Activated T-helper 1 cell treated with anti-CD3 and anti-CD28 coated beads, Interleukin-2, amount 50 U/mL, for 16 hours (primary cell): ENCODE measurements at places on chromosomes 11 and 22.

- no peak for DNase-seq
Observed at GRCh38 chr11:2891326-2892214, 6.0 kb upstream of the CDKN1C start.

DNA sequence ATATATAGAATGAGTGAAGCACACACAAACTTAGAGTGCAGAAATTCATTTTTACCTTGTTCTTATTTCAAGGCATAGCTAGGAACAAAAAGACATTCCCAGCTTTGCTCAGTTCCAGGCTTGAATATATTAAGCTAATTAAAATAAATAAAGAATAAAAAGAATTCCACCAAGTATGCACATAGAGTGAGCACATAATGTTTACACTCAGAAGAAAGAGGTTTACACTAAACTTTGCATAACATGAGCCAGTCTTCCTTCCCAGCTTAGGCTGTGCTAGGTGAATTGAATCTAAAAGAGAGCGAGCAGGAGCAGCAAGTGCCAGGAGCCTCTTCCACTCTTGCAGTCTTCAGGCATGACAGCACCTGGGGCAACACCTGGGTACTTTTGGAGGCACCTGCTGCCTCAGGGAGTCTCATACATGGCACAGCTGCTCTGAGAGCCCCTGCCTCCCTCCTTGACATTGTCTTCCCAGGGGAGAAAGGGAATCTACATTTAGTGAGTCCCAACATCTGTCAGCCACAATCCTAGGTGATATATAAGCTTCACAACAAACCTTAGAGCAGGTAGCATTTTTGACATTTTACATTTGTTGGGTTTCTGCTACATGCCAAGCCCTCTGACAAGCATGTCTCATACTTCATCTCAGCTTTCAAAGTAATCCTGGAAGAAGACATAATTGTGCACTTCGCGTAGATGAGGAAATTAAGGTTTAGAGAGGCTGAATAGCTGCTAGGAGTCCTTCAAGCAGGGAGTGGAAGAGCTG lies 732.7 kb upstream of the TENM4 start:
- no peak for DNase-seq

GRCh38 chr11:66048547-66049323 lies at the start of gene GAL3ST3:
TSS of gene GAL3ST3 (minus strand) at chr11:66049161. CDS start at chr11:66045415, 3,746 bp downstream.
- DNase-seq, result no peak

- no peak for DNase-seq
Observed at GRCh38 chr11:113261709-113262475, 52.5 kb upstream of the TTC12 start.

GRCh38 chr22:48729499-48730171 lies 1098.0 kb downstream of the BRD1 start:
- DNase-seq, result no peak
